ENCODE measurements at places on chromosomes 4 and X. TPM values are rescaled to one million over a fixed set of nuclear protein-coding genes. Genes with fewer than 3 reads are reported as not detected.

OFD1 gene
- total RNA-seq = 27.3 TPM

GNRHR gene
- not detected for total RNA-seq

GPR119 gene
- total RNA-seq = not detected

TMEM185A gene
- total RNA-seq = 28.5 TPM

CHIC2 gene
- total RNA-seq = 9.5 TPM

SPANXN4 gene
- not detected for total RNA-seq

DNA sequence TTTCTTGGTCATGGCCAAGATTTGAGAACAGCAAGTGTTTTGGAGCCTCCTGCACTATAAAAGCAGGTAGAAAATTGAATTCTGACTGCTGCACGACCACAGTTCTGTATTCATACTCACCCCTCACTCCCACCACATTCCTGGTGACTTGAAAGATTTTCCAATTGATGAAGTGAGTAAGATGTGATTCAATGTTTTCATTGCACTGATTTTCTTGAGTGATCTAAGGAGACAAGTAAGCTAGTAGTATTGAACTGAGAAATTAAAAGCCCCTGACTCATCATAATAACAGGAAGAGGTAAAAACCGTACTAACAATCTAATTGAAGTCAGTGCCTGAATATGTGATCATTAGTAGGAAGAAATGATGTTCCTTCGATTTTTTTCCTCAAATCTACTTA lies 6.1 kb upstream of the SEC24D start:
- H3K4me1 ChIP-seq = no peaks in the 10 kb centered on the region
- no peaks in the 10 kb centered on the region for H3K36me3 ChIP-seq
- H3K27me3 ChIP-seq = peaks cover 3% of the 10 kb centered on the region
- DNase-seq = no peak
- H3K27ac ChIP-seq = no peak overlapping the region

DNA sequence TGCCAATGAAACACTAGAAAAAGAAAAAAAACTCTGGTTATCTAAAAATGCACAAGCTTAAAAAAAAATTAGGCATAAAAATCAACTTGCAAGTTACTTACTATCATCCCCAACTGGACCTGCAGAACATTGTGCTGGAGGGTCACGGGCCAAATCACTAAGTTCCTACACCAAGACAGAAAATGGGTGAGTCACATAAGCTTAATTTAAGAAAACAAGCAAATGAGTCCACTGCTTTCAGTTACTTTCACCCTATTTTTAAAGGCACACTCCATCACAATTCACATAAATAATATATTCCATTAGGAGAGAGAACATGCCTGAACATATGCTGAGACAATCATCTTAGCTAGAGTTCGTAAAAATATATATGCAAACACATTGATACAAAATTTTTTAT lies 17.7 kb downstream of the UBE2D3 start:
- H3K4me3 ChIP-seq = no peak overlapping the region
- H3K27ac ChIP-seq = no peak overlapping the region
- DNase-seq = no peak
- peaks cover 8% of the 10 kb centered on the region for H3K36me3 ChIP-seq

DNA sequence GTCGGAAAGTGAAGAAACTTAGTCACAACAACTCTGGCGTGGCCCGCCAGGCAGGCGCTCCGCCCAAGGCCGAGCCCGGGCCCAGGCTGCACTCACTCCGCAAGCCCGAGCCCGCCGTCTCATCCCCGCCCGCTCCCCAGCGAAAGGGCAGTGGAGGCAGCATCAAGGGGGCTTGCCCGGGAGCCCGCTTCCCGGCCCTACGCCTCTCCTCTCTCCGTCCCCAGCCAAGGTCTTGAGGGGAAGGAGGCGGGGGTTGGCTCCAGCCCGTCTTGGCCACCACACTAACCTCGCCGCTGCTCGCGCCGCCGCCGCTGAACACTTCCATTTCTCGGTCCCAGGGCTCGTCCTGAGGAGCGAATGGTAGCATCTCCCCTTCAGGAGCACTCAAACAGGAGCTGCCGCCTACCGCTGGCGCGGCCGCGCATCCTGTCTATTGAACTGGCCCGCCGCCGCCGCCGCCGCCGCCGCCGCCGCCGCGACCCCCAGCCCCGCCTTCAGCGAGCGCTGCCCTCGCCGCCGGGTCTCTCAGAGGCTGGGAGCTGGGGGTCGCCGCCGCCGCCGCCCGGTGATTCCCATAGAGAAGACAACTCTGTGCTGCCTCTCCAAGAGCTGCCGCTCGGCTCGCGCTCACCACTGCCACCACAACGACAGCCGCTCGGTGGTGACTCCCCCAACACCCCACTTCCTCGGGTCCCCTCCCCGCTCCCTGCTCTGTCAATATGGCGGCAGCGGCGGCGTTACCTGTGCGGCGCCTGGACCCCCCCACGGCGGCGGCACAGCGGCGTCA lies at the start of gene RPS6KA6:
RPS6KA6 (minus strand) TSS at position 667 of the 787 bp plus-strand sequence; CDS start at position 367, 300 bp downstream.
- H3K27ac ChIP-seq = peak within 1 kb of the TSS; percentile 83
- H3K4me3 ChIP-seq = peak within 1 kb of the TSS; percentile 93
- DNase-seq = peak; percentile 38
- no peaks in the 10 kb centered on the region for H3K27me3 ChIP-seq

- no peak for DNase-seq
- H3K4me1 ChIP-seq = peaks cover 26% of the 10 kb centered on the region
- no peak overlapping the region for H3K4me3 ChIP-seq
These were observed 96.0 kb downstream of the DHRSX start for GRCh38 chrX:2404776-2405175.

- no peak overlapping the region for H3K4me3 ChIP-seq
- no peaks in the 10 kb centered on the region for H3K4me1 ChIP-seq
- H3K27ac ChIP-seq = no peak overlapping the region
- no peaks in the 10 kb centered on the region for H3K27me3 ChIP-seq
These were observed 40.5 kb upstream of the NRK start for GRCh38 chrX:105781804-105782203.

DNA sequence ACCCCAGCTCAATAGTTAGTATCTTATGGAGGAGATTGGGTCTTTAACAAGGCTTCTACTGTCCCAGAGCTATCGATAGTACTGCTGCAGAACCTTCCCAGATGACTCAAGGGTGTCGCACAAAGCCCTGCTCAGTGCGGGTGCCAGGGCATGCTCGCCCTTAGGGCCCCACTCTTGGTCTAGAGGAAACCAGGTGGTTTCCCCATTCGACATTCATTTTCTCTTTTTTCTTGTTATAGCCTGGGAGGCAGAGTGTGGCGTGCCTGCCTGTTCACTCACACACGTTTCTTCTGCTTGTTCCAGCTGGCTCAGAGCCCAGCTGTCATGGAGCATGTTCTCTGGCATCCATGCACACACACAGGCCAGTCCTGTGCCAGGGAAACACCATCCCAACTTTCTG lies 144.5 kb downstream of the SMIM20 start:
- peaks cover 4% of the 10 kb centered on the region for H3K4me1 ChIP-seq
- no peak overlapping the region for H3K27ac ChIP-seq
- no peaks in the 10 kb centered on the region for H3K27me3 ChIP-seq

- no peak overlapping the region for H3K27ac ChIP-seq
- DNase-seq = no peak
- no peaks in the 10 kb centered on the region for H3K27me3 ChIP-seq
- H3K4me1 ChIP-seq = no peaks in the 10 kb centered on the region
- no peaks in the 10 kb centered on the region for H3K36me3 ChIP-seq
These were observed 201.5 kb downstream of the TBX22 start for GRCh38 chrX:80216086-80216485.

DNA sequence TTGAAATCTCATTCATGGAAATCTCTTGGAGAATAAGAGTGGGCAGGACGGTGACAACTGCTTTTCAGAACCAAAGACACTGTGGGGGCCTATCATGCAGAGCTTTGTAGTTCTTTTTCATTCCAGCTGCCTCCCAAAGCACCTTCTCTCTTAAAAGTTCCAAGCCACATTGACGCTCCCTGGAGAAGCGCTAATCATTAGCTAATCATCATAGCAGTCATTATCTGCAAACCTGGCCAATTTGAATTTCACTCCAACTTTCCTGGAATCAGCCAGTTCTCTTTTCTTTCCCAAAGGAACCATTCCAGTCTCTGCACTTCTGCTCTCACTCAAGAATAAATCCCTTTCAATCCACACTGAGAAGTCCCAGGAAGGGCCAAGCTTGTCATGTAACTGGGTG lies 1144.1 kb upstream of the IGFBP7 start:
- H3K27ac ChIP-seq = no peak overlapping the region
- H3K36me3 ChIP-seq = no peaks in the 10 kb centered on the region
- H3K4me3 ChIP-seq = no peak overlapping the region
- H3K27me3 ChIP-seq = no peaks in the 10 kb centered on the region
- peaks cover 5% of the 10 kb centered on the region for H3K4me1 ChIP-seq

GRCh38 chr4:62571494-62571893 lies 1371.4 kb downstream of the ADGRL3 start:
- no peaks in the 10 kb centered on the region for H3K27me3 ChIP-seq
- no peak overlapping the region for H3K4me3 ChIP-seq
- no peaks in the 10 kb centered on the region for H3K4me1 ChIP-seq
- no peak overlapping the region for H3K27ac ChIP-seq

GRCh38 chr4:22552812-22553211 lies 36.9 kb upstream of the ADGRA3 start:
- H3K36me3 ChIP-seq = no peaks in the 10 kb centered on the region
- no peaks in the 10 kb centered on the region for H3K27me3 ChIP-seq
- H3K4me3 ChIP-seq = no peak overlapping the region
- no peak overlapping the region for H3K27ac ChIP-seq
- no peaks in the 10 kb centered on the region for H3K4me1 ChIP-seq

DNA sequence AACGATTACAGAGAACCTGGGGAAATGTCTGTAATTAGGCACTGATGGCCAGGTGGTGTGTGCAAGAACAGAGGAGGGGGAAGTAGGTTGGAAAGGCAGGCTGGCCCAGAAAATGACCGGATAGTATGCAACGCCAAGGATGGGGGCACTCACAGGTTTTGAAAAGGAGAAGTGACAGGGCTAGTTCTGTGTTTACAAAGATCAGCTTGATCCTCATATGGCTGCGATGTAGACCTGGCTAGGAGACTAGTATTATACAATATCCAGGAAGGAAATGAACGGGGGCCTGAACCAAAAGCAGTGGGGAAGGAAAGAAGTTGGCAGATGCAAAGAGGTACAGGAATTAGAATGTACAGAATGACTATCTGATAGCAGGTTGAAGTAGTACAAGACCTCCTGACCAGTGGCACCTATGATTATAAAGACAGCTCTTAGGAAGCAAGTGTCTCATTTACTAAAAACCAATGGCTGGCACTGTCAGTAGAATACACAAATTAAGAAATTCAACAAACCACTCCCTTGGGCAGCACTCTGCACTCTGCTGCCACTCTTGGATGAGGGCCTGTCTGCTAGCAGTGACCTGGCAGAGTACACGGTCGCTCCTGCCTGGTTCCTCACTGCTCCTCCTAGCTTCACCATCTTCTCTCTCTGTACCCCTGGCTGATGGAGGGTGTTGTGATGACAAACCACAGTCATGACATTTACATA lies 14.1 kb downstream of the MFAP3L start:
- no peak for DNase-seq
- no peak overlapping the region for H3K27ac ChIP-seq
- H3K27me3 ChIP-seq = no peaks in the 10 kb centered on the region
- H3K4me3 ChIP-seq = no peak overlapping the region

- H3K36me3 ChIP-seq = peaks cover 4% of the 10 kb centered on the region
- no peak overlapping the region for H3K4me3 ChIP-seq
- no peaks in the 10 kb centered on the region for H3K27me3 ChIP-seq
- no peak overlapping the region for H3K27ac ChIP-seq
These were observed 23.2 kb downstream of the TRMT44 start for GRCh38 chr4:8463811-8464210.

DNA sequence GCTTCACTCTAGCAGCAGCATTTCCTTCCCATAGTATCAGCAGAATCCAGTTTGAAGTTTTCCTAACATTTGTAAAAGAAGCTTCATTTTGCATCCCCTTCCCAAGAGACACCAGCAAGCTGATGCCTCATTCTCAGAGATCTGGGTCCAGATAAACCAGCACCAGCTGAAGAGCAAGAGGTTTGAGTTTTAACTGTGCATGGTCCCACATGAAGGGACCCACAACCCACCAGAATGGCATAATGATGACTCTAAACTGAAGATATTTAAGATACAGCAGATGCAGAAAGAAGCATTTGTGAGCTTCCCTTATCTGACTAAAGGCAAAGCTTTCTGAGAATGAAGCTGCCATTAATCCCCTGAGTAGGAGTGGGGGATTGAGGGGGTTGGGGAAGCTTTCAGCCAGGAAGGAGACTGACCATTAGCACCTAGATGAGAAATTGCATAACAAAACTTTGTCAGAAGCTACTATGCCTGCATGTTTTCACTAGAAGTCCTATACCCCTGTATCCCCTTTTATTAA lies 18.6 kb downstream of the NUDT6 start:
- no peak for DNase-seq
- no peak overlapping the region for H3K4me3 ChIP-seq
- peak overlapping the region; percentile 32 for H3K27ac ChIP-seq
- H3K27me3 ChIP-seq = no peaks in the 10 kb centered on the region
- peaks cover 4% of the 10 kb centered on the region for H3K4me1 ChIP-seq
- H3K36me3 ChIP-seq = peaks cover 4% of the 10 kb centered on the region

DNA sequence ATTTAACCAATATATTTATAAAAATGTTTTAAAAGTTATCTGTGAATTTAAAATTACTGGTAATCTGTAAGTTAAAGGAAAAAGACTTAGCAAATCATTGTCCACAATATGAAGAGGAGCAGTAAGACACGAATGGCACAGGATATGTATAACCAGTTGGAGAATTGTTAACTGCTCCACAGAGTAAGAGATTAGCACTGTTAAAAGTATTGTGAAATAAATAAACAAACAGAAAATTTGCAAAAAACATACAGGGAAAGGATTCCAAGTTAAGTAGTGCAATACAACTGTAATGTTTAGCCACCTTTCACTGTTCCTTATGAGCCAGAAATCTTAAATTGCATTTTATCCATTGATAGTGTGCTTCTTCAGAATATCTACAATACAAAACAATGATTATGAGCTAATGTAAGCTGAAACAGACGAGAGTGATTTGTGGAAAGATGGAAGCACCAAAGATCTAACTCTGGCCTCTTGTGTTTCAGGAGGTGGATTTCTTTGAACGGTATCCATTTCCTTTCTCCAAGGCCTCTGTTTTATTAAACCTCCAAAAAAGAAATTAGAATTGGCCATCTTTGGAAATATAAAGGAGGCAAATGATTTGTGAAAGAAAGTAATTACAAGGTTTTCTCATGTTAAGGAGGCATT lies 188.4 kb downstream of the UNC5C start:
- H3K36me3 ChIP-seq = no peaks in the 10 kb centered on the region
- no peaks in the 10 kb centered on the region for H3K27me3 ChIP-seq
- H3K4me1 ChIP-seq = peaks cover 56% of the 10 kb centered on the region
- no peak overlapping the region for H3K4me3 ChIP-seq

DNA sequence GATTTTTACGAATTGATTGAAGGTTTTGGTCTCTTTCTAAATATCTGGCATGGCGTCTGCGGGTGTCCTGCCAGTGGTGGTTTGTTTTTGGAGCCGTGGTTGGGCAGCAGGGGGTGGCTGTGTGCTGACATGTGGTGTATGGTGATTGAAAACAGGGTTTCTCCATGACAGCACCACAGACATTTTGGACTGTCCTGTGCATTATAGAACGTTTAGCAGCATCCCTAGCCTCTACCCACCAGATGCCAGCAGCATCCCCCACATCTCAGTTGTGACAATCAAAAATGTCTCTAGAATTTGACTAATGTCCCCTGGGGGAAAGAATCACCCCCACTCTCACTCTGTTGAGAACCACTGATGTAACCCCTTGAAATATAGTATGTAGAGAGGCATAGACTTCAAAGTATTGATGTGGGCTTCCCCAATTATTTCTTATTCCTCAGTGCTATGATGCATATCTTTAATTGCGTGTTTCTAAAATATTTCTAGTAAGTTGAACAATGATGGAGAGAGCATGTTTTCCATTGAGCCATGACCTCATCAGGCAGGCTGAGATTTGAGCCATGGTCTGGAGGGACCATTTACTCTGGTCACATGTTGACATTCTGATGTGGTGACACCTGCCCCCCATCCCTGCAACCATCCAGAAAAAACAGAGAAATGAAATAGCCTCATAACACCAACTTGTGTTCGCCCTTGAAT lies 77.4 kb upstream of the MID1 start:
- H3K27ac ChIP-seq = no peak overlapping the region
- no peak for DNase-seq
- peaks cover 14% of the 10 kb centered on the region for H3K4me1 ChIP-seq
- no peaks in the 10 kb centered on the region for H3K27me3 ChIP-seq
- peaks cover 7% of the 10 kb centered on the region for H3K36me3 ChIP-seq
